ENCODE measurements at places on chromosomes 3 and 15. TPM values are rescaled to one million over a fixed set of nuclear protein-coding genes. Genes with fewer than 3 reads are reported as not detected.

The ARHGAP31 gene
- 4.6 TPM for polyA plus RNA-seq

The CLRN1 gene
- polyA plus RNA-seq: 6.1 TPM

The PRRT3 gene
- 2.9 TPM for polyA plus RNA-seq

The SCAMP5 gene
- 22.0 TPM for polyA plus RNA-seq

The IMPDH2 gene
- 152 TPM for polyA plus RNA-seq

The GOLGA8M gene
- polyA plus RNA-seq: 0.51 TPM

The OR5K2 gene
- polyA plus RNA-seq: not detected

The IL20RB gene
- polyA plus RNA-seq: 1.2 TPM

The ABHD6 gene
- 28.0 TPM for polyA plus RNA-seq

All from adrenal gland (tissue), 19 donors.